ENCODE measurements at places on chromosomes 3 and 15. TPM values are rescaled to one million over a fixed set of nuclear protein-coding genes. Genes with fewer than 3 reads are reported as not detected.
A peak's percentile ranks its signal among the peaks of the same experiment; 100 is the strongest.

SERINC4 gene
- not detected for total RNA-seq

SLC22A14 gene
- not detected for total RNA-seq

PLS1 gene
- 18.8 TPM for total RNA-seq

MST1R gene
- 2.7 TPM for total RNA-seq

NEDD4 gene
- total RNA-seq, result 22.1 TPM

DNA sequence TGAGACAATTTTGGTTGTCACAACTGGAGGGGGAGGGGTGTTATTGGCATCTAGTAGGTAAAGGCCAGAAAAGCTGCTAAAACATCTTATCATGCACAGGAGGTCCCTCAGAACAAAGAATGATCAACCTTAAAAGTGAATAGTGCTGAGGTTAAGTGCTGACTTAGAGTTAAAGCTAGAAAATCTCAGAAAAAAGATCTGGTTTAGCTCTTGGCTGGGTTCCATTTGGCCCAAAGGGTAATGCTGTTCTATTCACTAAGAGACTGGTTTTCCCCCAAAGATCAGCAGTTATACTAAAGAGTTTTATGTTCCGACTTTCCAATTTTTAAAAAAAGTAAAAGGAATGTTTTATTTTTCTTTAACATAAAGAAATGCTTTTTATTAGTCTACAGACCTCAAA lies 15.6 kb downstream of the DCBLD2 start:
- no peaks in the 10 kb centered on the region for H3K36me3 ChIP-seq
- DNase-seq, result peak; percentile 9

DNA sequence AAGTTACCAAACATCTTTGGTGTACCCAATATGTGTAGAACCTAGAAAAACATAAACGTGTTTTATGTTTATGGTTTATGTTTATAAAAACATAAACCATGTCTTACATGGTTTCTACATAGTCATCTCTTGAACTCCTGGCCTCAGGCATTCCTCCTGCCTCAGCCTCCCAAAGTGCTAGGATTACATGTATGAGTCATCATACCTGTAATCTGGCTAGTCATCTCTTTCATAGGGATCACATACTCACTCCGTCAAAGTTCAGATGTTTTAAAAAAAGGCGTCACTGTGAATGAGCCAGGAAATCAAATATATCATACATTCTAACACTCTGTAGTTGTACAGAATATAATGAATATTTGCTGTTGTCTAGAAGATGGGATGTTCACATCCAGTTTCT lies 178.6 kb downstream of the CPNE4 start:
- no peaks in the 10 kb centered on the region for H3K27me3 ChIP-seq
- no peaks in the 10 kb centered on the region for H3K36me3 ChIP-seq
- H3K4me3 ChIP-seq, result no peak overlapping the region
- no peak for DNase-seq
- H3K27ac ChIP-seq, result no peak overlapping the region

- peak overlapping the region; percentile 13 for H3K27ac ChIP-seq
- H3K36me3 ChIP-seq, result peaks cover 34% of the 10 kb centered on the region
- no peak for DNase-seq
- peaks cover 29% of the 10 kb centered on the region for H3K4me1 ChIP-seq
- no peaks in the 10 kb centered on the region for H3K27me3 ChIP-seq
- no peak overlapping the region for H3K4me3 ChIP-seq
These were observed 33.0 kb downstream of the CHD2 start for GRCh38 chr15:92932946-92933649.

DNA sequence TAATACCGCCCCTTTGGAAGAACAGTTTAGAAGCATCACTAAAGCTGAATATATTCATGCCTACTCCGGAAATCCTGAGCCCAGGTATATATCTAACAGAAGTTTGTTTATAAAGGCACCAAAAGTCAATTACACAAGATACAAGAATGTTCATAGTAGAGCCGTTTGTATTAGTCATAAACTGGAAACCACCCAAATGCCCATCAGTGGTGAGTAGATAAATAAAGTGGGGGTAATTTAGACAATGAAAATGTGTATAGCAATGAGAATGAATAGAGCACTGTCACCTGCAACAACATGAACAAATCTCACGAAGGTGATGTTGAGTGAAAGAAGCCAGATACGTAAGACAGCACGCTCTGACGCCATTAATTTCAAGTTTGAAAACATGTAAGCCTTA lies 68.3 kb upstream of the GLCE start:
- H3K4me1 ChIP-seq, result no peaks in the 10 kb centered on the region
- H3K27me3 ChIP-seq, result no peaks in the 10 kb centered on the region
- no peaks in the 10 kb centered on the region for H3K36me3 ChIP-seq
- H3K4me3 ChIP-seq, result no peak overlapping the region
- DNase-seq, result no peak

- H3K4me3 ChIP-seq, result no peak overlapping the region
- H3K4me1 ChIP-seq, result no peaks in the 10 kb centered on the region
- no peaks in the 10 kb centered on the region for H3K27me3 ChIP-seq
- H3K36me3 ChIP-seq, result no peaks in the 10 kb centered on the region
- no peak overlapping the region for H3K27ac ChIP-seq
These were observed 601.0 kb downstream of the PDCD6IP start for GRCh38 chr3:34399401-34399800.

- H3K4me1 ChIP-seq, result no peaks in the 10 kb centered on the region
- H3K4me3 ChIP-seq, result no peak overlapping the region
These were observed 368.7 kb downstream of the MFSD1 start for GRCh38 chr3:159170436-159171003.

DNA sequence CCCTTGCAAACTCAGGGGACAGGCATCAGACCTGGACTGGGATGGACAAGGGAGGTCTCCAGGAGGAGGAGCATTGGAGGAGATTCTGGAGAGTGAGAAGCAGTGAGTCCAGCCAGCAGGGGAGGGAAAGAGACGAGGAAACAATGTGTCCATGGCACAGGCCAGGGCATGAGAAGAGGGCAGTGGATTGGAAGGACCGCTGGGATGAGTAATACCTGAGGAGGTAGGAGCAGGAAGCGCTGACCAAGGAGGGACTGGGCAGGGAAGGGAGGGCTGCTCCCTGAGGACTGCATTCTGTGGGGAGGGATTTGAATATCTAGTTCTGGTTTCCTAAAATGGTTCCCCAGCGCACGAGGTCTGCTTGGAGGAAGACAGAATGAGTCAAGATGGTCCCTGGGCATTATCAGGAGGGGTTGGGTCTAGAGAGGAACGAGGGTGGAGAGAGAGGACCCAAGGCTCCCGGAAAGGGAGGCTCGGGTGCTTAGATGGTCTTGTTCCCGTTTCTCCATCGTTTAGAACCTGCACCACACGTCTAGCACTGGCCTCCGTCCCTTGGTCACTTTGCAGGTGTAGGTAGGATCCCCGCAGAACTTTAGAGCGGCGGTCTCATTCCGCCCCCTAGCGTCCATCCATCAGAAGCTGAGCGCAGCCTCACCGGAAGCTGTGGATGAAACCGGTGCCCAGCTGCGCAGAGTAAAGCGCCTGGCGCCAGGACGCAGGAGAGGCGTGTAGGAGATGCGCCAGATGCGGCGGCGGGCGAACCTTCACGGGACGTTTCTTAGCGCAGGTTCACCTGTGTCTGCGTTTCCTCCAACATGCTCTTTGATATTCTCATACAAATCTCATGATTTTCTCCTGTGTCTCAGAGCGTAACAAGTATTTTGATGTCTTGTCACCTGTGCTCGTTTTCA lies 190.7 kb upstream of the NDN start:
- H3K27me3 ChIP-seq, result no peaks in the 10 kb centered on the region
- peak; percentile 57 for DNase-seq
- H3K27ac ChIP-seq, result no peak overlapping the region
- H3K36me3 ChIP-seq, result no peaks in the 10 kb centered on the region
- no peaks in the 10 kb centered on the region for H3K4me1 ChIP-seq
- no peak overlapping the region for H3K4me3 ChIP-seq

GRCh38 chr3:46661776-46662766 lies 31.4 kb downstream of the ALS2CL start:
- H3K36me3 ChIP-seq, result no peaks in the 10 kb centered on the region
- H3K27me3 ChIP-seq, result no peaks in the 10 kb centered on the region
- H3K27ac ChIP-seq, result no peak overlapping the region
- no peak for DNase-seq
- H3K4me3 ChIP-seq, result no peak overlapping the region

DNA sequence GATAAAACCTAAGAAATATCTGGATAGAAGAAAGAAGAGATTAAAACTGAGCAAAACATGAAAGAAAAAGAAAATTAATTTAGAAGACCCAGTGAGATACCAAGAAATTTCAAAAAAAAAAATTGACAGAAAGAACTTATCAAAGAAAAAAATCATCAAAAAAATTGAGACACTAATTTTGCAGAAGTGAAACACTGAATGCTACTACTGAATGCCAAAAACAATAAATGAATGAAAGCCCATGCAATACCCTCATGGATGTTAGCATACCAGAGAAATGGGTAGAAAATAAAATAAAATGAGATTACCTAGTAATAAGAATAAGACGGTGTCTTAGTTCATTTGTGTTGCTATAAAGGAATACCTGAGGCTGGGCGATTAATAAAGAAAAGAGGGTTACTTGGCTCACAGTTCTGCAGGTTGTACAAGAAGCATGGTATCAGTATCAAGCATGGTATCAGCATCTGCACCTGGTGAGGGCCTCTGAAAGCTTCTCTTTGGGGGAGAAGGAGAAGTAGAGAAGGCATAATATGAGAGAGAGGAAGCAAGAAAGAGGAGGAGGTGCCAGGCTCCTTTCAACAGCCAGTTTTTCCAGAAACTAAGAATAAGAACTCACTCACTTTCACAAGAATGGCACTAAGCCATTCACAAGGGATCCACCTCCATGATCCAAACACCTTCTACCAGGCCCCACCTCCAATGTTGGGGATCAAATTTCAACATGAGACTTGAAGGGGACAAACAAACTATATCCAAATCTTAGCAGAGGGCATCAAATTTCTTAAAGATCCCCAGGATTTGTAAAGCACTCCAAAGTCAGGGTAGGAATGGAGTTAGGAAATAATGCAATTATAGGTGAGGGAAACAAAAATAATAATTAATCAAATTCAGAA lies 73.2 kb downstream of the BTLA start:
- no peak for DNase-seq
- H3K27me3 ChIP-seq, result no peaks in the 10 kb centered on the region
- no peaks in the 10 kb centered on the region for H3K36me3 ChIP-seq
- H3K4me3 ChIP-seq, result no peak overlapping the region
- peaks cover 3% of the 10 kb centered on the region for H3K4me1 ChIP-seq
